ENCODE measurements at places on chromosomes 3 and 15.

DNA sequence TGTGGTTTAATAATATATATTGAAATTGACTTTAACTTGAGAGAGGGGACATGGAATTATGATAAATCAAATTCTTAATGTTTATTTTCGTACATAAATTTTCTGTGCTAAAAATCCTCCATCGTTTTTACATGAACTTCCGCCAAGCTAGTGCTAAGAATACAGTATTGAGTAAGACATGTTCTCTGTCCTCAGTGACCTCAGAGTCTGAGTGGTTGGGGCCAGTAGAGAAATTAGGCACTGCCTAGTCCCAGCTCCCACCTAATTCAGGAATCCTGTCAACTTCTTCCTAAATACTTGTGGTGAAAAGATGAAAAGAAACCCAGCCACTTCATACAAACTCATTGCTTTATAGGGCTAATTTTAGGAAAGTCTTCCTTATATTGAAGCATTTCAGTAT is 110.3 kb downstream of the PPP2R3A start:
- DNase-seq = no peak

- no peak for DNase-seq
These were observed 22.1 kb downstream of the ITGA11 start for GRCh38 chr15:68409736-68410370.

DNA sequence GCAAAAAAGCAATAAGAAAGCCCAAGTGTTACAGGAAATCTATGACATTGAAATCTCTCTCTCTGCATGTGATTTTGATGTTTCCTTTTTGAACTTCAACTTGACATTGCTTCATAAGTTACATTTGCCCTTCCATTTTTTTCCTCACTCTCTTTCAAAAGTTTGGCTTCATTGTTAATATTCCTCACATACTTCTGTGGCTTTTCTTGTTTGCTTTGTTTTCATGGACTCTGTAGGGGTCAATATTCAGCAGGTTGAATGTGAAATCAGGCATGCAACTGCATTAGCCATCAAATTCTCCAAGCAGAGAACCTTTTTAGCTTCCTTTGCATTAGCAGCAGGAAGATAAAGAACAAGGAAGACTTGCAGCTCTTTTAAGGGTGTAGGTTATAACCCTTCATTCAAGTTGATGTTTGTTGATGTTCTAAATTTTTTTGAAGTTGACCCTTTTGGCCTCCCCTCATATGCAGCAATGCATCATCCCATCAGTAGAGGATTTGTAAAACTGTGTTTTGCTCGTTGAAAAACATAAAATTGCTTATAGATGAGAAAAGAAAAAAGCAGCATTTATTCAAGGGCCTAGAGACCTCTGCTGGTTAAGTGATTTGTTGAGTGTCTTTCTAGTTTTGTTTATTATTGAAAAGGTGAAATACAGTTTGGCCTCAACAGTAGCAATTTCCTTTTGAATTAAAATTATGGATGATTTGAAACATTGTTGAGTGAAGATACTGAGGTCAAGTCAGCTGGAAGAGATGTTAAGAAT is 211.4 kb downstream of the IL5RA start:
- no peak for DNase-seq

- DNase-seq = no peak
These were observed 135.0 kb downstream of the STAG1 start for GRCh38 chr3:136617198-136617597.

DNA sequence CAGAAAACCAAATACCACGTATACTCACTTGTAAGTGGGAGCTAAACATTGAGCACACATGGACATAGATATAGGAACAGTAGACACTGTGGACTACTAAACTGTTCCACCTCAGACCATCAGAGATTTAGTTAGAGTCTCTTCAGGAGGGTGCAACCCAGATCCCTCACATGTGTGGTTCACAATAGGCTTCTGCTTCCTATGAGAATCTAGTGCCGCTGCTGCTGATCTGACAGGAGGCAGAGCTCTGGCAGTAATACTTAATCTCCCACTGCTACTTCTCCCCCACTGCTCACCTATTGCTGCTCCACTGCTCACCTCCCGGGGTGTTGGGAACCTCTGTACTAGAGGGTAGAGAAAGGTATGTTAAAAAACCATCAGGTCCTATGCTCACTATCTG is 533.3 kb downstream of the NSUN3 start:
- no peak for DNase-seq

GRCh38 chr15:80234883-80235282 is 17.1 kb downstream of the CTXND1 start:
- DNase-seq = peak; percentile 9

DNA sequence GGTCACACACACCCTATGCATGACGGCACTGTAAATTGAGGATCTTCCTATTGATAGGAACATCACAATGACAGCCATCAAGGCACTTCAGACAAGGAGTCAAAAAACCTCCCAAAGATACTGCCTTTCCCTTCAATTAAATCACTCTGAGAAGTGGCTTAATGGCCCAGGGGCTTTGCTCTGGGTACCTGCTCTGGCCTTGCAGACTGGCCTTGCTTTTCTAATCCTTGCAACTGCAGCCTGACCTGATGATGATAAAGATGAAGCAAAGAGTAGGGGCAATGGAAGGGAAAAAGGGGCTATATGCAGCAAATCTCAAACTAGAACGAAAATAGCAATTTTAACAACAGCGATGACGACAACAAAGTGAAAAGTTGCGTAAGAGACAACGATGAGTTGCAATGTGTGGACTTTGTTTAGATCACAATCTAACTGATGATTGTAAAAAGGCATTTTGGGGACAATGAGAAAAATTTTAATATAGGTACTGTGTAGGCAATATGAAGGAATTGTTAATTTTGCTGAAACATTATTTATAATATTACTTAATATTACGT is 14.6 kb downstream of the ADAMTS9 start:
- no peak for DNase-seq

GRCh38 chr3:100033184-100033583 is 81.1 kb downstream of the FILIP1L start:
- no peak for DNase-seq

- DNase-seq = no peak
These were observed 7.5 kb downstream of the SENP5 start for GRCh38 chr3:196875258-196875657.

DNA sequence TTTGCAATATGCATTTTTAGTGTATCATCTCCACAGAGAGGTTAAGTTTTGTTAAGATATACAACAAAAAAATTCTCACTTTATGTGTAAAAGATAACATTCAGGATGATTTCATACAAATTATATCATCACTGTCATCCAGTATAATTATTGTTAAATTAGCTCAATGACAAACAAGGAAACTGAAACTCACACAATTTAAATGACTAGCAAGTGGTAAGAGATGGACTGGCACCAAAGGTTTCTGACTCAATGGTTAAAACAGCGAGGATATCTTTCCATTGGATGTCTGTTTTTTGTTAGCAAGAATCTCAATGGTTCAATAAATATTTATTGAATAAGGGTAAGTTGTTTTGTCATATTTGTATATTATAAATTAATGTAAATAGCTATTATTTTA is 22.6 kb downstream of the CIP2A start:
- no peak for DNase-seq

DNA sequence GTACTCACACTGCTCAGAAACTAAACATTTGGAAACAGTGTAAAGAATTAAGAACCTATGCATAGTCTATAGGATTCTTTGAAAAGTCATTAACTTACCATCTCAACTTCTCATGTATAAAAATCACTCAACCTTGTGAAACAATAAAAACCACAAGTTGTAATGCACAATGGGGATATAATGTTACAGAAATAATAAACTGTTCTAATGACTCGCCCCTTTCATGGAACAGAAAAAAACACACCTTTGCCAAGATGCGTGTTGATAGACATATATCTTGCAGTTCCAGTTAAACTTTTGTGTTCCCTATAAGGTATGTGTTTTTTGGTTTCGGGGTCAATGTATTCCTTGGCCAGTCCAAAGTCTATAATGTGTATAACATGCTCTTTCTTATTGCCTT is 50.8 kb upstream of the PPIB start:
- no peak for DNase-seq

DNA sequence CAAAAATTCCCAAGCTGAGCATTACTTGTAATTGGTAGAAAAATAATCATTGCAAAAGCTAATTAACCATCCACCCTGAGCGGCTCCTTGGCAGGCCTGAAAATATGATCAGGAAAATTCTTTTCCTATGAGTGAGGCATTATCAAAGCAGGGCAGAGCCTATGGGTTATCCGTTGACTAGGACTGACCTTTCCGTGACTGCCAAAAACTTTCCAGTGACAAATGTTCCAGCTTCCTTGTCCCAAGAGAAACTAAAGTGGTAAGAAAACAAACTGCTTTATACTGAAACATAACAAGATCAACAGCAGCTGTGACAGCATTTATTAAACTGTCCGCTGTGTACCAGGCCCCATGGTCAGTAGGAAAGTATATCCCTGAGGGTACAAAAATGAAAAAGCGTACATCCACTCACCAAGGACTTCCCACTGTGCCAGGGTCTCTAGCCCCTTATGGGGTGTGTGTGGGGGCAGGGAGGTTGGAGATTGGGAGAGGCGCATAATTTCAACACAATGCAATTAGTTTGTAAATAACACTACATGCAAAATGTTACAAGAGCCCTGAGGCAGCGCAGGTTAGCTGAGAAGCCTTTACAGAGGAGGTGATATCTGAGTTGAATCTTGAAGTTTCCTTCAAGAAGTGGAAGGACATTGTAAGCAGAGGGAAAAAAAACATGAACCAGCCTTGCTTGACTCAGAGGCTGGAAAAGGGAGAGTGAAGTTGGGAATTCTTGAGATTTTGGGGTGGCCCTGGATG is 8.5 kb downstream of the LIPC start:
- no peak for DNase-seq

DNA sequence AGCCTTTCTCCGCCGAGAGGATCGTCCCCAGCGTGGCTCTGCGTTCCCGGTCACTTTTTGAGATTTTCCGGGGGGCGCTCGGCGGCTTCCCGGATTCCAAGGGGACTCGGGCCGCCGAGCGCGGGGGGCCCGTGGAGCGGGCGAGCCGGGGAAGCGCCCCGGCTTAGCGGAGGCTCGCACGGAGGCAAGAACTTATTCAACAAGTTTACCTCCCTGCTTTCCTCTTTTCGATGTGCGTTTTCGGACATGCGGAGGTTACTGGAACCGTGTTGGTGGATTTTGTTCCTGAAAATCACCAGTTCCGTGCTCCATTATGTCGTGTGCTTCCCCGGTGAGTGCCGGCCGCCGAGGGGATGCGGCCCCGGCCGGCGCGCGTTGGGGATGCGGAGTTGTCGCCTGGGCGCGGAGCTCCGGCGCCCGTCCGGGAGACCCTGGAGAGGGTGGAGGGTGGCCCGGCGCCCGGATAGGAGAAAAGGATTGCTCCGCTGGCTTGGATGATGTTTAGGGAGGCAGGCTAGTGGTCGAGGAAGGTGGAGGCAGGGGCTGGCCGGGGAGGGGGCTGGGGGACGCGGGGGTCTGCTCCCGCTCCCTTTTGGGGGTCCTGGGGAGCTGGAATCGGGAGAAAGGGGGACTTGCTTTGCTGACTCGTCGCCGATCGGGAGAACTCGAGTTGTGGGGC is 810 bp downstream of the PTPRG start:
- no peak for DNase-seq

DNA sequence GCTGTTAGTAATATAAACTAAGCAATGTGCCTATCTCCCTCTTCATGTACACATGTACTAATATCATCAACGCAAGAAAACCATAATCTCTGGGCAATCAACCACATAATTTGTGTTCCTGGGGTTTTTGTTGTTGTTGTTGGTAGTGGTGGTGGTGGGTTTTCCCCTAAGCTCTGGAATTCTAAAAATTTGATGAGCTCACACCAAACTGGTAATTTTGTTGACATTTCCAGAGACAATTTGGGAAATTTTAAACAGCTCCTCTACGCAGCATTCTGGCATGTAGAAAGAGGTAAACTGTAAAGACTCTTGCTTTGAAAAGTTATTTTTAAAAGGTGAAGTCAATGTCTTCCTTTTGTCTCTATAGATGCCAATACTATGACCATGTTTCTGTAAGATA is 126.7 kb downstream of the IGSF11 start:
- no peak for DNase-seq

GRCh38 chr3:113606539-113607218 is 74.3 kb downstream of the SIDT1 start:
- peak; percentile 29 for DNase-seq

DNA sequence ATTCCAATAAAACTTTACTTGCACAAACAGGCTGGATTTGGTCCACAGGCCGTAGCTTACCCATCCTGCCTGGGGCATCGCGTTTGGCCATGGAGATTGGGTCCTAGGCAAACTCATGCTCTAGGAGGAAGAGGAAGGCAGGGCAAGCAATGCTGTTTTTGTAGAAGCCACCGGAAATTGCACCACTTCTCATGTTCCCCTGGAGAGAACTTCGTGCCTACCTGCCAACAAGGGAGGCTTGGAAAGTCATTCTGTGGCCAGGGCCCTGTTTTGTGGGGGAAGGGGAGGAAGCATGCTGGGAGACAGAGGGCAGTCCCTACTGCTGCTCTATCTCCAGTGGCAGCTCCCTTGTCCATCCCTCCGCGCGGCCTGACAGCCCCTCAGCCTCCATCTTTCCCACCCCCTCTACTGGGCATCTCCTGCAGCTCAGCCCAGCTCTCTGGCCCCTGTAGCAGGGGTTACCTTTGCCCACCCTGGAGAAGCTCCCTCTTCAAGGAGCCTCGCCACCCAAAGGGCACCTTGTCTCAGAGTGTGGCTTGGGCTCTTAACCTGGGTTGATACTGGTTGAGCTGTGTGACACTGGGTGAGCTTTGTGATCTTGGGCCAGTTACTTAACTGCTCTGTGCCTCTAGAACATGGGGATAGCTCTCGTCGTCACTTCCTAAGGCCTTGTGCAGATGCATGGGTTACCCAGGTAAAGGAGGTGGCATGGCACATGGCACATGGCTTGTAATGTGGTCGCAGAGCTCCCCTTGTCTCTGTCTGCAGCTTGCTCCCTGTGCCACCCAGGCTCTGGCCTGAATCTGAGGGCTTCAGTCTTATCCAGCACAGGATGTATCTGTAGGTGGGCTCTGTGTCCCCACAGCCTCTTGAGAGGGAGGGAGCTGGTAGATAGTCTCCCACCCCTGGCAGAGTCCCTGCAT is 6.1 kb downstream of the ABTB1 start:
- no peak for DNase-seq

GRCh38 chr15:49860101-49860500 is 239.3 kb downstream of the DTWD1 start:
- no peak for DNase-seq

DNA sequence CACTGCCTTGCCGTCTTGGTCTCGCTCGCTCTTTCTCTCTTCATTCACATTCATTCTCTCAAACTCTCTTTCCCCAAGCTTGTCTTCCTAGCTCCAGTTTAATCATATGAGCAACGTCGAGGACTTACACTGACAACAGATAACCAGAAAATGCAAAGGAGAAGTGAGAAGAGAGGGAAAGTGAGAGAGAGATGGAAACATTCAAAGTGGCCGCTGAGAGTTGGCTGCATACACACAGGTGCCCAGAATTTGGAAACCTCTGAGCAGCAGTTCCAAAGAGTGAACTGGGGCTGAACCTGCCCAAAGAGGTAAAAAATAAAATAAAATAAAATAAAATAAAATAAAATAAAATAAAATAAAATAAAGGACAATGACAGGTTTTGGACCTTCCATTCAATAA is 583.0 kb downstream of the FOXP1 start:
- DNase-seq = no peak

DNA sequence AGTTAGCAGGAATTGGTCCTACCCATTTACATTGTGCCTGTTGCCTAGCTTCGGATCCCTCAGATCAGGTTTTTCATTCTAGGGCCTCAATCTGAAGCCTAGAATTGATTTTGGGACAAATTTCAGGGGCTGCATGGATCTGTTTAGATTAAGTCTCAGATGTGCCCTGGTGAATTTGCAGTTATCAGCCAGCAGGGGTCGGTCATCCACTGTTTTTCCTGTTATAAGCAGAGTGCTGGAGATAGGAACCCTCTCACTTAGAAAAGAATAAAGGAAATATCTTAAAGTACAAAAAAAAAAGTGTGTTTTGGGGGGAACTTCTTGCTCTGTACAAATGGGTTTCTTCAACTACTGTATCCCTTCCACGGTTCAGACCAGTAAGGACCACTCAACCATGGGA is 212.5 kb downstream of the BCHE start:
- DNase-seq = no peak

All from stimulated activated CD4-positive, alpha-beta T cell treated with anti-CD3 and anti-CD28 coated beads, Interleukin-15, amount 100 ng/mL, for 48 hours (primary cell).